ENCODE measurements at places on chromosomes 11 and 22. TPM values are rescaled to one million over a fixed set of nuclear protein-coding genes. Genes with fewer than 3 reads are reported as not detected.

- no peak for DNase-seq
These were observed 868.2 kb downstream of the BRD1 start for GRCh38 chr22:48959496-48959895.

DNA sequence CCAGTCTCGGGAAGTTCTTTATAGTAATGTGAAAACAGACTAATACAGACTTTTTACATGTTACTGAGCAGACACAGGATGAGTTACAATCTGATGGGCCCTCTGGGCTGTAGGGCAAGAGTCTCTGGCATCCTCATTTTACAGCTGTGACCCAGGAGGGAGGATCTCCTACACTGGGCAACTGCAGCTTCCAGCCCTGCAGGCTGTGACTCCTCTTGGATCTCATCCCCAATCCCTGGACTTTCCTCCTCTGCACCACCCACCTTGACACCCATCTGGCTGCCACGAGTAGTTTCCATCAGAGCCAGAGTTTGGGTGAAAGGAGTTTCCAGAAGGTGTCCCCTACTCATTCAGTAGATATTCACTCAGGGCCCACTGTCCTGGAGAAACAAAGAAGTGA is 48.9 kb upstream of the MYEOV start:
- no peak for DNase-seq

DNA sequence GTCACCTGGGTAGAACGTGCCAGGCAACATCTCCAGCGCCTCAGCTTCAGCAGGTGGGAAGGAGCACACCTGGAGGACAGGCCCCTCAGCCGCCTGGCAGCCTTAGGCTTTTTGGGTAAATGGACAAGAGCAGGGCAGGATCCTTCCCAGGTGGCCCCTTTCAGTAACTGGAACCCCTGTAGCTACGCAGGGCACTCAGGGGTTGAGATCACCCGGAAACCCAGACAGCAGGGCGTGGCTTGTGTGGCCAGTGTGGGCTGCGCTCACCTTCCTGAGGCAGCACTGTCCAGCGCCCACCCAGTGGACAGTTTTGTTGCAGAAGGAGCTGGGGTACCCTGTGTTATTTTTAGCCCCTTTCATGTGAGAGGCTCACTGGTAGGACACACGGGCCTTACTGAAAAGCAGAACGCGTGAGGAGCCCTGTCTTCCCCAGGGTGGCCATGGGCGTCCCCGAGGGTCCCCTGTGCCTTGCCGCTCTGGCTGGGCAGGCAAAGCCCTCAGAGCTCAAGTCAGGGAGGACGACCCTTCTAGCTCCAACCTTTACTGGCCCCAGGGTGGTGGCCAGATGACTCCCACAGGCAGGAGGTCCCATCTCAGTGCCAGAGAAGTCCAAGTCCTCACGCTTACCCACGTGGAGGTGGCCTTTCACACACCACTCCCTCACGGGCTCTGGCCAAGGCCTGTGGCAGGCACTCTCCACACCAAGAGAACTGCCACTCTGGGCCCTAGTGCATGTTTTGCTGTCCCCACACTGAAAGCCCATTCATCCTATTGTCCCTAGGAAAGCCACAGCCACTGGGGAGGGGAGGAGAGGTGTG is 75.8 kb downstream of the CTTN start:
- no peak for DNase-seq

DNA sequence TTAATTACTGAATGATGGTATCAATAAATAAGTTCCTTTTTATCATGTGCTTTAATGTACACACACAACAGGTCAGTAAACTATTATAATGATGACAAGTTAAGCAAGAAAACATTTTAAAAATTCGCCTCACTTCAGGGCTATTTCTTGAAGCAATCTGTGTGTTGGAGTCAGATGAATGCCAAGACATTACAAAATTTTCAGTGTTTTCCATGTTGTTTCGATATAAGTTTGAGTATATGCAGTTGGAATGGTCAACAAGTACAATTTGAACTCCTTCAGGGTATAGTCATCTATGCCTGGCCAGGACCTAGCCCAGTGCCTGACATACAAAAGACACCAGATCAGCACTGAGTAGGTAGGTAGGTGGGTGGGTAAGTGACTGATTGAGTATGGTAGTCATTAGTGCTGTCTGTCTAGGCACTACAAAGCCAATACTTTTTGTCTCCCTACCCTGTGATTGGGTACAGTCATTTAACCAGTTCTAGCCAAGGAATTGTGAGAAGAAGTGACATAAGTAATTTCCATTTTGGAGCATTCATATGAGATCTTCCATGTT is 7.5 kb downstream of the PRCP start:
- no peak for DNase-seq

GRCh38 chr11:8693555-8693954 is 11.0 kb downstream of the RPL27A start:
- no peak for DNase-seq

GRCh38 chr22:20974336-20974955 is 7.4 kb downstream of the AIFM3 start:
- no peak for DNase-seq

DNA sequence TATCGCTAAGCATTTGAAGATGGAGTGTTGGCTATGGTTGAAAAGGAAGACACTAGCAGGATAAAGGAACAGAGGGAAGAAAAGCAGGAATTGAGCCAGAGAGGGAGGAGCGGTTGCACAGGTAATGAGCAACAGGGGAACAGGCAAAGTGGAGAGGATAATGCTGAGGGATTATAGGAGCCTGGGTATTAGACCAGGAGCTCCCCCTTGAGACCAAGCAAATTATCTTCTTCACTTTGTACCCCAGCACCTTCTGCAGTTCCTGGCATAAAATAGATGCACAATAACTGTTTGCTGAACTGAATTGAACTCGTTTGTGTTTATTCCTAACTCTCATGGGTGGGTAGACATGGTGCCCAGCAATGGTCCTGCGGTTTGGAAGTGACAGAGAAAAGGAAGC is 54.6 kb upstream of the OR5P2 start:
- DNase-seq: no peak

DNA sequence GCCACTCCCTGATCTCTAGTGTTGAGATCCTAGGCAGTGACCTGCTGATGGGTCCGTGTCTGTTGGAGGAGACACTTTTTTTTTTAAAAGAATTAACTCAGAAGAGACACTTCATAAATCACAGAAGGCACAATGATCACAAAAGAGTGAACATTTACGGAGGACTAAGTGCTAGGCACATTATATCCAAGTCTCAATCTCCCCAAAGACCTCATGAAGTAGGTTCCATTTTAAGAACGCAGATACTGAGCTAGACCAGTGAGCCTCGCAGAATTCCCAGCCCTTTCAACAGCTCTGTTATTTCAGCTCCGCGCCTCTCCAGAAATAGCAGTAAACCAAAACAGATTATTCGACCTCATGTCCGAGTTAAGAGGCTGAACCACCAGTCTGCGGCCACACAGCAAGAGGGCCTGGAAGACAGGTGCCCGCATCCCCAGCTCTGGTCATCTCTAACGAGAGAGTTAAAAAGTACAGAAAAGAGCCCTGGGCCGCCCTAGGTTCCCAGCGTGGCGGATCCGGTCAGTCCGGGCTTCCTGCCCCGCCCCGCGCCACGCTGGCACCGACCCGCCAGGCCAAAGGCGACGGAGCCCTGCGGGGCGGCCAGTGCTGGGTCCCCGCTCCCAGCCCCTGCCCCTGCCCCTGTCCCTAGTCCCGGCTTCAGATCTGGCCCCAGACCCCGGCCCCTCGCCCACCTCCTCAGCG is 612 bp downstream of the XBP1 start:
- peak; percentile 74 for DNase-seq

- no peak for DNase-seq
These were observed 32.9 kb upstream of the EHF start for GRCh38 chr11:34588023-34588422.

DNA sequence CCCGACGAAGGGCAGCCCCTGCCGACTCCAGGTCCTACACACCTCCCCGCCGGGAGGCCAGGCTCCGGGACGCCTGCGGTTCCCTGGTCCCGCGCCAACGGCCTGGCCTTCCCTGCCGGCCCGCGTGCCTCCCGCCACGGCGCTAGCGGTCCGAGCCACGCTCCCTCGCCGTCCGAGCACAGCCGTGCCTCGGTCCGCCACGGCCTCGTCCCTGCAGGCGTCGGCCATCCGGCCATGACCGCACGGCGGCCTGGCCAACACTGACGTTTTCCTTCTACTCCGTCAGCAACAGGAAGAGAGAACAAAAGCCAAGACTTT is 532 bp downstream of the EIF4G2 start:
- no peak for DNase-seq

DNA sequence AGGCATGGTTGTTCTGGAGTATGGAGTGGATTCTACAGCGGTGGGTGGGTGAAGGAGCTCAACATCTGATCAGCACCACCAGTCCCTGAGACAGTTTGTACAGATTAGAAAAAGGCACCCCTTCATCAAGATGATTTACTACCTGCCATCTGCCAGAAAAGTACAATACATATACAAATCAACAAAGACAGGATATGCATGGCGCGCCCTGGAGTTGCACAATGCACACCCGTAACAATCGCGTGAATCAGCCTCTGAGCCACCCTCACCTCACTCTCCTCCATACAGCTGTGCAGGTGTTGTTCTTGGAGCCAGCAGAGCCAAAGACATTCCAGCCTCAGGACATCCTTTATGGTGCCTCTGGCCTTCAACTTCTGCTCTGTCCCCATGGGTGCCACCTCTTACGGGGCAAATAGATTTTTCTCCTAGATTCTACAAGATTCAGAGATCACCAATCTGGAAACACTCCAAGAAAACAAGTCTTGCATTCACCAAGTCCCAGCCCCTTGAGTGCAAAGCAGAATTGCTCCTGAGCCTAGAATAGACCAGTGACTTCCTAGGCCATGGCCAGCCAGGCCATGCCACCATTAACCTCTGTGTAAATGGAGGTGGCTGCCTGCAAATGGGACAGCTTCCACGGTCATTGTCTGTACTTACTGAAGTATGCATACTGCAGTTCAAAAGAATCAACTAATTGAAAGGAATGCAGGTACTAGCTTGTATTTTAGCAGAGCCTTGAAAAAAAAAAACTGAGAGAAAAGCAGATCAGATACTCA is 490.9 kb downstream of the SOX6 start:
- DNase-seq: no peak

DNA sequence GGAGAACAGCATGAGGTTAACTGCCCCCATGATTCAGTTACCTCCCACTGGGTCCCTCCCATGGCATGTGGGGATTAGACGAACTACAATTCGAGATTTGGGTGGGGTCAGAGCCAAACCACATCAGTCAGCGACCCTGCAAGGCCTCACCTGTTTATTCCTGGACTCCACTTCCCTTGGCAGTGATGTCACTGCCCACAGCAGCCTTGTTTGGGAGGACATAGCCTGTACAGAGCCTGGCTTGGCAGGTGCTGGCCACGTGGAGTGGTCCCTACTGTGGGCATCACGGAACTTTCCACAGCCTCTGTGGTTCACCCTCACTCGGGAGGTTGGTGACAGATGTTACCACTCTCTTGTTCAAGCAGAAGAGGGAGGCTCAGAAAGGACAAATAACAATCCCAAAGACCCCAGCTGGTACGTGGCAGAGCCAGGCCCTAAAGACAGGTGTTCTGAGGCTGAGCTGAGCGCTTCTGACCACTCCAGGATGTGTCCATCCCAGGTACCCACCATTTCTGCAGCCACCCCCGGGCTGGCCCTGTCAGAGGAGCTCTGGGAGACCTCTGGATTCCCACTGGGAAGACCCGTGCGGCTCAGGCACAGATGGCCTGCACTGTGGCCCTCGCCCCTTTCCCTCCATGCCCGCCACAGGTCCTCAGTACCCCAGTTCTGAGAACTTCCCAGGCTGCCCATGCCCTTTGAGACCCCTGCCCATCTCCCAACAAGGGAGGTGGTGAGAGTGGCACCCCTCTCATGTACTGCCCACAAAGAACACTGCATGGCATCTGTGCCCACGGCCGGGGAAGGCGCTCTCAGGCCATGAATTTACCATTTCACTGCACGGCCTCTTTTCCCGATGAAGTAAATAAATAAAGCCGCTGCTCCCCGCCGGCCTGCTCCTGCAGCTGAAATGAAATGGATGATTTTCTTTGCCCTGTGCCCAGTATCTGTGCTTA is 605.8 kb downstream of the TBC1D22A start:
- no peak for DNase-seq

DNA sequence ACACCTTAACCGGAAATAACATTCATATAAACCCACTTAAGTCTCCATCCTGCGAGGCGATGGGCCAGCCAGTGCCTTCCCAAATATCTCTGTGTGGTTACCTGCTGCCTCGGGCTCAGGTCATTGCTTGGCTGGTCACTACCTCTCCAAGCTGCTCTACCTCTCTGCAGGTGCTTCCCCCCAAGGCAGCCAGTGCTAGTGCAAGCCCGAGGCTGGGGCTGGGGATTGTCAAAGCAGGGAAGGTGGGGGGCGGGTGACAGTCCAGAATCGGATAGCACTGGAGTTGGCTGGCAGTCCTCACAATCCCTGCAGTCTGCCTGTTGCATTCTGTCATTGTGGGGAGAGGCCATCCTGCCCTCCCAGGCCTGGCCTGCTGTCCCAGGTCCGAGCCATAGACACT is 11.1 kb downstream of the MCHR1 start:
- DNase-seq: no peak

DNA sequence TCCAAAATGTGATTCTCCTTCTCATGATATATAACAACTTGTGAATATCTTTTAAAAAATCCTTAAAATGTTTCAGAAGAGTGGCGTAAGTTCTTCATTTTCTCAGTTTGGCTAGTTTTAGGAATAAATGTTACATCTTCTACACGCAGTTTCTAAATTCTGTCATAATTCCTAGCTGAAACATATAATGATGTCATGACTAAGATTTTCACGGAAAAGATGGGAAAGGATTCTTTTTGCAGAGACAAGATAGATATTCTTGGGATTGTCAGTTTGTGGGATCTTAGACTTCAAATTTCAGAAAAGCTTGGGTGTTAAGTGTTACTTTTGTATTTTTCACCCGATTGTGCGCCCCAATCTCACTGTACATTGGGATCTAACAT is 1.7 kb downstream of the EED start:
- DNase-seq: peak; percentile 10

DNA sequence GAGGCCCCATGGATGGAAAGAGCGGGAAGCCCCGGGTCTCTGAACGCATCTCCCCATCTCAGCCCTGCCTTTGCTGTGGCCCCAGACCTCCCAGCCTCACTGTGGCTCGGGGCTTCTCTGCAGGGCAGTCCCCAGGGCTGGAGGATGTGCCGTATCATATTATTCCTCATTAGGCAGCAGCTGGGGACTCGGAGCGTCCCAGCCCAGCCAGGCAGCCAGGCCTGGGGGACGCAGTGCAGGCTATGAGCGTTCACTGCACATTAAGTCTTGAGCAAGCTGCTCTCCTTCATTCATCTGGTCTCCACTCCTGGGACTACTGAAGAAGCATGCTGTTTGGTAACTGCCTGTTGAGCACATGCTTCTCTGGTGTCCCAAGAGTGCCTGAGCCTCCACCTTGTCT is 226.8 kb upstream of the TBCEL start:
- peak; percentile 24 for DNase-seq

GRCh38 chr11:82406611-82407010 is 327.1 kb downstream of the FAM181B start:
- DNase-seq: peak; percentile 22

- peak; percentile 84 for DNase-seq
These were observed at the start of gene PTPMT1 for GRCh38 chr11:47565340-47566148. TSS of gene PTPMT1 (plus strand) at chr11:47565599. CDS start at chr11:47565623, 24 bp downstream.

Gene OR5I1
- total RNA-seq: not detected

Gene MS4A6A
- total RNA-seq: 106 TPM

Gene BARX2
- 0.74 TPM for total RNA-seq

Gene PNPLA5
- not detected for total RNA-seq

Gene TTC9C
- 33.8 TPM for total RNA-seq

Gene UPK3A
- not detected for total RNA-seq

Gene MUC2
- total RNA-seq: 0.43 TPM

Gene ANGPTL5
- not detected for total RNA-seq

Gene CBX7
- 18.1 TPM for total RNA-seq

Gene TSSK2
- total RNA-seq: 0.25 TPM
